ENCODE measurements at places on chromosomes 12 and 14.

- no peak for DNase-seq
These were observed 56.2 kb downstream of the SVOP start for GRCh38 chr12:108964371-108965352.

DNA sequence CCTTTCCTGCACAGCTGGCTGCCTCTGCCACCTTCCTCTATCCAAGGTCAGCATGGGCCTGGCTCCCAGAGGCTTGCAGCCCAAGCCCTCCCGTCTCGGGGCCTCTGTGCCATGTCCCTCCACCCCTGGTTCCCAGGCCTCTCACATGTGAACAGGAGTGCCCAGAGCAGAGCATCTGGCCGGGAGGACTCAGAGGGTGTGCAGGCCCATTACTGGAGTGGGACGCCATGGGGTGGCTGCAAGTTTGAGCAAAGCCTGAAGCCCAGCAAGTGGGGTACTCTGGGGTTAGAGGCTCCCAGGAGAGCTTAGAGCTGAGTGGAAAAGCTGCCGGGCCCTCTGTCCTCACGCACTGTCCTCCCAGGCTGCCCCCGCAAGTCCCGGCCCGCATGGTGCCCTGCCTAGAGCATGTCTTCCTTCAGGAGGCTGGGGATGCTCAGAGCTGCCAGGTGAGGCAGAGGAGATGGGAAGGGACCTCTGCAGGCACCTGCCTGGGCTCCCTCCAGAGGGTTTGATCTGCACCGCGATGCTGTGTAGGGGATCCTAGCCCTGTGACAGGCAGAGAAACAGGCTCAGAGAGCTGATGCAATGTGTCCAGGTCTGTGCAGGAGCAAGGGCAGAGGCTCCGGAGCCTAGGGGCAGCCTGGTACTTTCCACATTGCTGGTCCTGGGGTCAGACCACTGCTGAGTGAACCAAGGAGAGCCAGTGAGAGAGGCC is 39.8 kb downstream of the DIO3 start:
- peak; percentile 60 for DNase-seq

DNA sequence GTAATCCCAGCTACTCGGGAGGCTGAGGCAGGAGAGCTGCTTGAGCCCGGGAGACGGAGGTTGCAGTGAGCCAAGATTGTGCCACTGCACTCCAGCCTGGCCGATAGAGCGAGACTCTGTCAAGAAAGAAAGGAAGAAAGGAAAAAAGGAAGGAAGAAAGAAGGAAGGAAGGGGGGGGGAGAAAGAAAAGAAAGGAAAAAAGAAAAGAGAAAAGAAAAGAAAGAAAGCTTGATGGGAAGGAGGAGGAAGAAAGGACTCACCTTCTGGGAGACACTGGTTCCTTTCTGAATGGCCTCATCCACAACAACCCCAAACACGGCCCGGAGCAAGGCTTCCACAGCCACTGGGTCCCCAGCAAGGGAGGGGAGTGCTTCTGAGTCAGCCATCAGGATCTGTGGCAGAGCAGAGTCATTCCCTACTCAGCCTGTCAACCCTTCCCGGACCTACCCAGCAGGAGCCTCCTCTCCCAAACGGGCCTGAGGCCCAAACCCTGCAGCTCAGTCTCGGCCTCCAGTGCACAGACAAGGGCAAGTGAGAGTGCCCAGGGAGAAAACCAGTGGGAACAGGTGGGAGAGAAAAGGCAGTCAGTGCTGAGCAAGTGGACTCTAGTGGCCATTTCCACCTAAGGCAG is 7.3 kb upstream of the ZNF740 start:
- DNase-seq, result peak; percentile 61

DNA sequence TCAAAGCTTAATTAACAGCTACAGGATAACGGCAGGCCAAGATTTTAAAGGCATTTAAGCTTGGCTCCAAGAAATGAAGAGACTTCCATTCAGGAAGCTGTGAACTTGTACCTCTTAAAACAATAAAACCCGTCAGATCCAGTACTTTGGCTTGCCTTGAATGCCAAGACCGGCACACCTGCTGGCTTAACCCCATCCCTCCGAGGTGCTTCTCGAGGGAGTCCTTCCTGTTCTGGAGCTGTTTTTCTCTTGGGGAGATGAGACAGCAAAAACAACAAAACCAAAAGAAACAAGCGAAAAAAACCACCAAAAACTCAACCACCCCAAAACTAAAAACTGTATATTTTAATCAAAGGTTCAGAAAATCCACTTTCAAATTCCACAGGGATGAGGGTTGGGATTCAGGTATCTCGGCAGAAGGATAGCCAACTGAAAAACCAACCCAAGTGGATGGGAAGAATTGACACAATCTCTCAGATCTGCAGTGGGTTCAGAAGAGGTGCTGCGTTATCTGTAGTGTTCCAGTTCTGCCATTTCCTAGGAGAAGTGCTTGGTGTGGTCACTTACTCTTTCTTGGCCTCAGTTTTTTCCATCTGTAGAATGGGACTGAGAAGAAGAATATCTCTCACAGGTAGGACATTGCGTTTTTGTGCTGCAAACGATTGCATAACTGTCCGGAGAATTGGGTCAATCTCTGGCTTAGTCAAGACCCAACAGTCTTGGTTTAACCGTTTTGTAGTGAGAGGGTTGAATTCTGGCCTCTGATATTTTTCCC is 420.1 kb downstream of the VRK1 start:
- DNase-seq, result no peak

DNA sequence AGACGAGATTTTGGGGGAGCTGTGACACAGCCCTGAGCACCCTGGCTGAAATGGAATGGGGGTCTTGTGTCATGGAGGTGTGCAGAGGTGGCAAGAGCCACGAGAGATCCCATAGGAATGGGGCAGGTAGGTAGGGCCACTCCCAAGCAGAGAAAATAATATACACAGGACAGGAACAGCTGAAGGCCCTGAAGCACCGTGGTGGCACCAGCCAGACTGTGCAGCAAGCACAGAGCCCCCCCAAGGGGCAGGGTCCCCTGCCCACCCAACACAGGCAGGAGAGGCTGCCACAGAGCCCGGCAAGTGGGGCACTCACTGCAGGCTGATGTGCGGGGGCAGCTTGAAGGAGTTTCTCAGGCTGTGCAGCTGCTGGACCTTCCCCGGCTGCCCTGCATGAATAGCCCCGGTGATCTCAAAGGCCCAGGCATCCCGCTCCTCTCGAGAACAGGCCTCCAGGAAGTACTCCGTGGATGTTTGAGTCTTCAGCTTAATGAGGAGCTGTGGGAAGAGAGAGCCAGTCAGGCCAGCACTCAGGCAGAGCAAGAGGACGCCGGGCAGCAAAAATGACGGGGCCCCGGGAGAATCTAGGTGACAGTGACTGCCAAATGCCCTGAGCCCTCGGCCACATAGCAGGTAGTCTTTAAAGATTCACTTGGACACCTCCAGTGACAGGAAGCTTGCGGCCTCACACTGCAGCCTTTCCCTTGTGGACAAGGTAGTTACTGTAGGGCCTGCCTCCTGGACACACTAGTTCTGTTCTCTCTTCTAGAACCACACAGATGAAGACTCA is 16.7 kb downstream of the PLEK2 start:
- no peak for DNase-seq

DNA sequence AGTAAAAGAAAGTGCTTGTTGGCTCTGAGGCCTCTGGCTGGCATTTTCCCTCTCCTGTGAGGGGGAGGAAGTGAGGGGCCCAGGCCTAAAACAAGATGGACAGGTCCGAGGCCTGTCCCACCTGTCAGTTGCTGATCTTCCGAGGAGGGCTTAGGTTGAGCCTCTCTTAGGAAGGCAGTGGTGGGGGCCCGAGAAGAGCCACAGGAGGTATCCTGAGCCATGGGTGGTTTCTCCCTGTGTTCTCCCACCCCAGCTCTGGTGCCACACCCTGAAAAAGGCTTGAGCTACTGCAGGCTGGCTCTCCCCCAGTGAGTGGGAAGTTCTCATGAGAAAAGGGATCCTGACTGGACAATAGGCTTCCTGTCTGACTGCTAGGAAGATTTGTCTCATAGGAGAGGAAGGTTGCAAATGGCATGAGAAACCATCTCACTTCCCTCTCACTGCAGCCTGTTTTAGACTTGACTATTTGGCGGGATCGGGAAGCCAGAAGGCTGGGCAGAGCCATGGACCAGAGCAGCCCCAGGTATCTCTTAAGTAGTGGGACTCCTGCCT is 72.1 kb upstream of the SRSF5 start:
- no peak for DNase-seq

- no peak for DNase-seq
These were observed 1.4 kb downstream of the PLD4 start for GRCh38 chr14:104925855-104926609.

GRCh38 chr12:26514364-26514763 is 318.6 kb downstream of the ITPR2 start:
- no peak for DNase-seq

- no peak for DNase-seq
These were observed 19.5 kb downstream of the NUAK1 start for GRCh38 chr12:106119301-106119700.

DNA sequence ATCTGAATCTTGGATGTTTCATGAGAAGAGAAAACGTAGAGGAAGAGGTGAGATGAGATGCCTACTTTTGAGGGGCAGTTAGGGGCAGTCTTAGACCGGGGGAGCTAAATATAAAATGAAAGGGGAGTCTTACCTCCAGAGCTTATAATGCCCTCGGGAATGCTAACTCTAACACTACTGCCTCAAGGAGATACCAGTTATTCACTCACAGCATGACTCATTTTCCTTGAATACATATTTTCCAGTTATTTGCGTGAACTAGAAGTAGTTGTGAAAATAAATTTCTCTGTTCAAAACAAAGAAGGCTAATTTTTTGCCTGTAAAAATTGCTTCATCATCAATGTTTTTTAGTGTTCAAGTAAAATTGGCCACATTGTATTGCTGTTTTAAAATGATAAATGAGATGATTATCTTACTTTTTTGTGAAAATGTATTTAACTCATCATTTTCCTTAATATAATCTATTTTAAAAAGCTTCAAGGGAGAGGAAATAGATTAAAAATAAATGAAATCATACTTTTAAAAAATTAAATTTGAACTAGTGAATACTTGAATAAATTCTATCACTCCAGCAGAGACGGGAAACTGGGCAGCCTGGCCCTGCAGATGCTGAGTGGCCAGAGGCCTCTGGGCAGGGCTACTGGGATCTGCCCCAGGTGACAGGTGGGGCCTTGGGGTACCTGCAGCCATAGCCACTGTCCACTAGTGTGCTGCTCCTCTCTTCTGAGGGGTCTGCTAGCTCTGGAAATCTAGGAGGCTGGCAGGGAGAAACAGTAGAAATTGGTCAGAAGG is 339.3 kb downstream of the EGLN3 start:
- DNase-seq, result no peak

DNA sequence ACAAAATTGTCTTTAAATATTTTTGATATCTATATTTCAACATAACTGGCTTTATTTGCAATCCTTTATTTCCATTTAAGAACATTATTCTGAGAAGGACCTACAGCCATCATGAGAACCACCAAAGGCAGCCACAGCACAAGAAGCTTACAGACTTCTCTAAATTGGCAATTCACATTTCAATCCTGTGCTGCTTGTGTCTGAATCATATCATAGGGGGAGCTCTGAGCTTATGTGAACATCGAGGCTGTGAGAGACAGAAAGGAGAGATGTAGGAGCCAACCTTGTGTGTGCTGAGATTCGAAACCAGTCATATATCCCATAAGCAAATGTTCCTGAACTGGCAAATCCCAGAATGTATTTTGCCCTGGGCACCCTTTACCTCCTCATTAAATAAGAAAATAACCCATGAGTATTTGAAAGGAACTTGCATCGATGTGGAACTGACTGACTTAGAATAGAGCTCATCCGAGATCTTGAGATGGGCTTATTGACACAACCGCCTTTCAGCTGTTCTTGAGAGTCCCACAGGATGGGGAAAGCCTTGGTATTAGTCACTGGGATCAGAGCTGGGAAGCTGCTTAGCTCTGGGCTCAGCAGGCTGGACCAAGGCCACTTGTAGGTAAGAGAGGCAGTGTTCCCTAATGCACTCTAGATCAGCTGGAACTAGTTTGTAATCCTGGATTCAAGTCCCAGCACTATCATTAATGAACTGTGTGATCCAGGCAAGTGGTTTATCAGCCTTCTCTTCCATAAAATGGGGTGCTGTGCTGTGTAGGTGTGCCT is 329.8 kb downstream of the CACNA1C start:
- DNase-seq, result no peak

GRCh38 chr14:105177082-105177481 is 4.0 kb downstream of the NUDT14 start:
- no peak for DNase-seq

GRCh38 chr12:93127582-93128331 is 198.7 kb upstream of the EEA1 start:
- DNase-seq, result peak; percentile 92

DNA sequence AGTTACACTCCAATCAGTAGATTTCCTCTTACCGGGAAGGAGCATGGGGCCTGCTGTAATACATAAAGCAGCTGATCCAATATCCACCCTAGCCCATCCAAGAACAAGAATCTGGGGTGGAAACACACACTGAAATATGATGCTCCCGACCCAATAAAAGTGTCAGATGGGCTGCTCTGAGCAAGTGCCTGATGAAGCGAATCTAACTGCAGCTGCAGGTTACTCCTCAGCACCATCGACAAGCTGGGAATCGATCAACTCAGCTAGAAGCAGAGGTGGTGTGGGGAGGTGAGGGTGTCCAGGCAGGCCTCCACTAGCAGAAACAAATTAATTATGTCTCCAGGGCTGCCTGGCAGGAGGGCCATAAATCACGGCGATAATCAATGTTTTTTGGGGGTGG is 64.0 kb upstream of the WSCD2 start:
- DNase-seq, result no peak

- DNase-seq, result peak; percentile 80
These were observed 39.7 kb downstream of the KRT80 start for GRCh38 chr12:52151837-52152783.

- no peak for DNase-seq
These were observed 44.1 kb downstream of the FBXW8 start for GRCh38 chr12:116954710-116955381.

DNA sequence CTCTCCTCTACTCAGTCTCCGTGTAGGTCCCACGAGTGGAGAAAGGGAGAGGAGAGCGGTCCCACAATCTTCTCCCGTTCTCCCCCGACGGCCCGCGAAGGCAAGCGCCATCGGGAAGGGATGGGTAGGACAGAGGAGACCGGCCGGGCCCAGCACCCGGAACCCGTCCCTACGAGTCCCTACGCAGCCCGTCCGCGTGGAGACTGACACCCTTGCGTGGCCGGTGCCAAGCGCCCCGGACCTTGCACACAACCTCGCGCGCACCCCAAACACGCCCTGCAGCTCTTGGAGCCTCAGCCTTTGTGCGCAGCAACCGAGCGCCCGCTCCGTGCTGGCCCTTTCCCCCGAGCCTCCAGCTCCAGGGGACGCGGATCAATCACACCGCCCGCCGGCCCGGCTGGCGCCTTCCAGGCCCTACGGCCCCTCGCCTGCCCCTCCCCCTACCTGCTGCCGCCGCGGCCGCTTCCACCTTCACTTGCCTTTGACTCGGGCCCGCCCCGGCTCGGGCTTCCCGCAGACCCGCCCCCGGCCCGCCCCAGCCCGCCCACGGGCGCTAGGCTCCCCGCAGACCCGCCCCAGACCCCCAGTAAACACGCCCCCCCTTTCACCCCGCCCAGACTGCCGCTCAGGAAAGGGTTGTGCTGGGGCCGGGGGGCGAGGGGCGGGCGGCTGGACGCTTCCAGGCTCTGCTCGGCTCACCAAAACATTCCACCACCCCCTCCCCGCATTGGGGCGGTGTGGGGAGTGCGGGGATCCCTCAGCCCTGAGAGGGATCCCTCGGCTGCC is at the start of gene NDRG2:
Gene NDRG2, minus strand, starts transcription at position 477 of the 786 bp plus-strand sequence. CDS start 1,746 bp downstream, outside the sequence.
- DNase-seq, result peak; percentile 84

Data from coronary artery (tissue), 2 donors.